ENCODE measurements at places on chromosomes 3 and 15.

- DNase-seq: no peak
Measured at GRCh38 chr3:186871403-186871924, 29.0 kb downstream of the ADIPOQ start.

DNA sequence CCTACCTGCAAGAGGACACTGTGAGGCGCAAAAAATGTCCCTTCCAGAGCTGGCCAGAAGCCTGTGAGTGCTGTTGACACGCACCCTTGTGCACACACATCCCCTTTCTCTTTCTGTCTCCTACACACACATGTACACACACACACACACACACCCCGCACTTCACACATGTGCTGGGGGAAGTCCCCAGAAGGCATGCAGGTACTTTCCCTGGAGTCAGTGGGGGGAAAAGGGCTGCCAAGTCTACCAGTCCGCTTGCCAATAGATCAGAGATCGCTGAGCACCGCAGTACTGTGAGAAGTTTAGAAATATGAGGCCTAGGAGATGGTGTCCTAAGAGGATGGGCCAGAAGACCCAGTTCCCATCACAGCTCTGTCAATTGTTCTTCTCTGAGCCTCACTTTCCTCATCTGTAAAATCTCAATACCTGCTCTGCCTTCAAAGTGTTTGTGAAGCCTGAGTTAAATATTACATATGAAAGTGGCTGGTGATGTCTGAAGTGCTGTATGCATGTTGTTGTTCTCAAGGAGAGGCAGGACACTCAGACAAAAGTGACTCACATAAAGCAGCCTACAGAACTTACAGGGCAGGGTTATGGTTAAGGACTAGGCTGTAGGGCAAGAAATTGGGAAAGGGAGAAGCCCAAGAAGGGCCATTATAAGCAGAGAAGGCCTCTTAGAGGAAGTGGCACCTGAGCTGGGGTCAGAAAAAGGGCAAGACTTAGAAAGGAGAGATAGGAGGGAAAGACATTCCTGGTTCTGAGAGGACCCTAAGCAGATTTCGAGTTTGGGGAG lies 6.8 kb downstream of the IL17RE start:
- DNase-seq: no peak

GRCh38 chr3:155890671-155891190 lies 20.3 kb downstream of the GMPS start:
- DNase-seq: no peak

GRCh38 chr15:64430000-64430735 lies 30.2 kb upstream of the ZNF609 start:
- DNase-seq: no peak

GRCh38 chr15:89419370-89419984 lies 76.9 kb downstream of the RHCG start:
- DNase-seq: no peak

GRCh38 chr15:61186905-61187741 lies 42.0 kb downstream of the RORA start:
- DNase-seq: no peak

DNA sequence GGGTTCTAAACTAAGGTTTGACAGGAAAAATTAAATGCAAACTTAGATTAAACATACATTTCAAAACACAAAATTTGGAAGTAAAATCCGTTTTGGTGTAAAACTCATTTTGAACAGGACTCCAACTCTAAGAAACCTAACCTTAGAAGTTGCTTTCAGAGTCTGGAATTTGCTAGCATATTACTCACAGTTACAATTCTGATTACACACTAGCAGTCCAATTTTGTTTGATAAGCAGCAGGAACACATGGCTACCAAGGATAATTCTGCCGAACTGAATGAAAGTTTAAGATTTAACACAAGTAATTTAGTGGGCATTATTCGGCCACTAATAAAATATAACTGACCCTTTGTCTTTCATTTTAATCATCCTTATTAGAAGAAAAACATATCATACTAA lies 49.6 kb downstream of the FRMD5 start:
- no peak for DNase-seq

DNA sequence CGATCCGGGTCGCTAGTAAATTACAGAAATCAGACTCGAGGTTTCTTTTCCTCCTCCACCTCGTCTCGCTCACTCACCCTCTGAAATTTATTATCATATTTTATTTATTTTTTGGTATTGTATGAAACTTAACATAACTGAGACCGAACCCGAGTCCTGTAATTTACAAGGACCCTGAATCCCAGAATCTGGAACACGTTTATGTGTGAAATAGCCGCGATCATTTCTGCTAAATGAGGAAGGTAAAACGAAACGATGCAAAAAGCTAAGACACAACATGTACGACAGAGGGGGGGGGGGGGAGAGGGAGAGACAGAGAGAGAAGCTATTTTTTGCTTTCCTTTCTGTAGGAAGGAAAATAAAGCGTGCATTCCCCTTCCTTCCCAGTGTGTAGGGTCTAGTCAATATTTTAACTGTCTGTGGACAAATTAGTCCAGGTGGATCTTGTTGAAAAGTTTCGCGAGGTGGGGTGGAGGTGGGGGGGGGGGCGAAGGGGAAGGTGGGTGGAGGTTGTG lies 1.6 kb downstream of the BBX start:
- no peak for DNase-seq

- DNase-seq: no peak
Measured at GRCh38 chr15:29925227-29926082, 103.2 kb upstream of the TJP1 start.

GRCh38 chr3:58858126-58858525 lies 191.6 kb upstream of the FAM3D start:
- no peak for DNase-seq

- no peak for DNase-seq
Measured at GRCh38 chr3:162491952-162492351, 995.3 kb downstream of the OTOL1 start.

DNA sequence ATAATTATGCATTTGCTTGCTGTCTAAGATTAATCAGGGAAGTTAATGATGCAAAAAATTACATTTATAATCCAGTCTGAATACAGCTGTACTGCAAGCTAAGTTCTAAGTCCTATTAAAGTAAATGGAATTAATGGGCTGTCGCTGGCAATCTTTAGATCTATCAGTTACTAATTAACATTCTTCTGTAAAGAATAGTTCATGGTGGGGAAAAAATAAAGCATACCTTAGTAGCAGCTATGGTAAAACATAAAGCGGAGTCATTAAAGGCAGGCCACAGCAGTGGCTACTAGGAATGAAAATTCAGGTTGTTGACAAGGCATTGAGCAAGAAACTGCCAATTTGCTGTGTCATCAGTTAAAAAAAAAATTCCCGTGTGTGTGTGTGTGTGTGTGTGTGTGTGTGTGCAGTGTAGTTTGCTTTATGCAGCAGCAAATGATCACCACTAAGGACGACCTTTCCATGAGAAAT lies 129.8 kb downstream of the ZNF385D start:
- DNase-seq: no peak

- peak; percentile 60 for DNase-seq
Measured at GRCh38 chr3:176167272-176167671, 1030.0 kb downstream of the TBL1XR1 start.

DNA sequence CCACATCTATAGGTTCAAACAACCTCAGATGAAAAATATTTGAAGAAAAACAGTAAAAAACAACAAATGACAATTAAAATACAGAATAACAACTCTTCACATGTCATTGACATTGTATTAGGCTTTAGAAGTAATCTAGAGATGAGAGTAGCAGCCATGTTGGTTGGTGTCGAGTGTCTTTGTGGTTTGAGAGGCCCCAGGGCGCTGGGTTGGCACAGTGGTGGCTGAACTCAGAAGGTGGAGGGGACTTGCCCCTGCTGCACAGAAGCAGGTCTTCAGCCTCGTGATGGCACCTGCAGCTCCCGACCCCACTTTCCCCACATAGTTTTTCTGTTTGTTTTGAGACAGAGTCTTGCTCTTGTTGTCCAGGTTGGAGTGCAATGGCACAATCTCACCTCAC lies 187.2 kb downstream of the OSBPL10 start:
- DNase-seq: no peak

Data from NCI-H748 treated with DMSO at 0.1 percent for 48 hours (cell line).